ENCODE measurements at places on chromosomes 5 and 9. TPM values are rescaled to one million over a fixed set of nuclear protein-coding genes. Genes with fewer than 3 reads are reported as not detected.

OBP2B gene
- not detected for total RNA-seq

PSD2 gene
- total RNA-seq = 0.08 TPM

CDC23 gene
- total RNA-seq = 17.9 TPM

GRCh38 chr9:133561976-133562554 is 27.6 kb downstream of the ADAMTSL2 start:
- no peak for DNase-seq

DNA sequence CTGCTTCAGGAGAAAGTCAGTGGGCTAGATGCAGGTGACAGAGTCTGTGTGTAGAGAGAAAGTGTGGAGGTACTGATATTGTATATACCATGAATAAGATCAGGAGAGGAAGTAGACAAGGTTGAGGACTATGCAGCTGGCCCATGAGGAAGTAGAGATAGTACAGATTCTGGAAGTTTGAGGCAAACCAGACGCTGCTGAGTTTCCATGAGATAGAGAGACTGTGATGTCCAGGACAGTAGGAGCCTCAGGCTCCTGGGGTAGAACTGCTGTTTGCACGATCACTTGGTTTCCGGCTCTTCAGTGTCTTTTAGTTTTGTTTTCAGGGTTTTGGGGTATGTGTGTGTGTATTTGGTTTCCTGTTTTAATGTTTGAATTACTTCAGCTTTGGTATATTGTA is 13.6 kb downstream of the OTULINL start:
- no peak for DNase-seq

GPR151 gene
- total RNA-seq = not detected

GPR21 gene
- 1.0 TPM for total RNA-seq

GRCh38 chr5:177025101-177025601 is 2.7 kb downstream of the ZNF346 start:
- DNase-seq = no peak

CDC20B gene
- total RNA-seq = not detected
